ENCODE measurements at places on chromosomes 6 and 20.

DNA sequence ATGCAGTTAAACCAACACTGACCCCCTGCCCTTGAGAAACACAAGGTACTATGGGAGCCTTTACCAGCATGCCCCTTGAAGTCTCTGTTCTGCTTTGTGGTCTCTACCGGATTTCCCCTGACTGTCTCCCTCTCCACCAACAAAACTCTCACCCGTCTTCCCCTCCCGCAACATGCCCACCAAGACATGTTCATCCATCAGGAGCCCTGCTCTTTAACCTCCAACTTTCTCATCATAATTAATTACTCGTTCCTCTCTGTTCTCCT is 1.1 kb downstream of the ZNF165 start:
- no peak for DNase-seq

GRCh38 chr6:122393351-122393896 is 6.0 kb upstream of the HSF2 start:
- no peak for DNase-seq

DNA sequence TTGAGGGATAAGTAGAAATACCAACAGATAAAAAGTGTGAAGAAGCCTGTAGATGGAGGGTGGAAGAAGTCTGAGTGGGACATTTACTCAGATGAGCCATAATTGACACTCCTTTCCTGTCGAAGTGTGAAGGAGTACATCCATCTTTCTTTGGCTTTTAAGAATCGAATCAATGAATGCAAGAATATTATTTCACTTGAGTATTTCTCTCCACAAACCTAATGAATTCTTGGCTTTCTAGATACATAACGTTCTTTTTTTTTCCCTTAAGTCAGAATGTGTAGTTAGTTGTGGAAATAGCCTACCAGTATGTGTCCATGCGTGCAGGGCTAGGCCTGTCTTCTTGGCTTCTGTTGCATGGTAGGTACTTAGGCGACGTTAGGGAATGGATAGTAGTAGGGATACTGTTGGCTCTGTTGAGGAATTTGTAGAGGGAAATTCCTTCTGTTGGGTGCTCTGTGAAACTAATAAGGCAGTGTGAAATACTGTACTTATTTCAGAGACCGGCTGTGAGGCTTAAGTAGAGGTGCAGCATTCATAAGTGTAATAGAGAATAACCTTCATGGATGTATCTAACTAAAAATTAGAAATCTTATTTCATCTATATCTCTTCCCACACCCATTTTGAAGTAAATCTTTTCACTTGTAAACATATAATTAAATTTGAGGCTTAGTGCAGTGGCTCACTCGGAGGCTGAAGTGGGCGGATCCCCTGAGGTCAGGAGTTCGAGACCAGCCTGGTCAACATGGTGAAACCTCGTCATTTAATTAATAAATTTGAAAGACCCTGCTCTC is 1.5 kb downstream of the RPS18 start:
- no peak for DNase-seq

- DNase-seq: no peak
Measured at GRCh38 chr6:137867685-137868509, 838 bp downstream of the TNFAIP3 start.

- no peak for DNase-seq
Measured at GRCh38 chr6:3523966-3524365, 67.1 kb upstream of the SLC22A23 start.

GRCh38 chr20:32476684-32477593 is 108.2 kb downstream of the NOL4L start:
- no peak for DNase-seq

- no peak for DNase-seq
Measured at GRCh38 chr20:20317195-20317594, 50.7 kb upstream of the INSM1 start.

Measured in NCI-H2029 treated with DMSO at 0.1 percent for 48 hours (cell line).